ENCODE measurements at places on chromosomes 5 and 9.

DNA sequence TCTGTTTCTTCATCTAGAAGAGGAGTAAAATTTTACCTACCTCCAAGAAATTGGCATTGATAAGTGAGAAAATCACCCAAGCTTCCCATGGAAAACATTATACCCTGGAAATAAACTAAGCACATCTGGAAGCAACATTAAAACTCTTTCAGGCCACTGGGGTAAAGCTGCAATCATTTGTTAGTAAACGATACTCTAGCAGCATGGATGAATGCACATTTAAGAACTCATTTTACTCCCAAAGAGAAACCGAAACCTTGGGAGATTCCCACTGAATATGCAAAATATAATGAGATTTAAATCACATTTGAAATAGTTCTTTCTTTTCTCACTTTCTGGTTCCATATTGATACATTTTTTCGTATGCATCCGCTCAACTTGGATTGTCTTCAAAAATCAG lies 467.5 kb downstream of the EFNA5 start:
- no peak for DNase-seq

DNA sequence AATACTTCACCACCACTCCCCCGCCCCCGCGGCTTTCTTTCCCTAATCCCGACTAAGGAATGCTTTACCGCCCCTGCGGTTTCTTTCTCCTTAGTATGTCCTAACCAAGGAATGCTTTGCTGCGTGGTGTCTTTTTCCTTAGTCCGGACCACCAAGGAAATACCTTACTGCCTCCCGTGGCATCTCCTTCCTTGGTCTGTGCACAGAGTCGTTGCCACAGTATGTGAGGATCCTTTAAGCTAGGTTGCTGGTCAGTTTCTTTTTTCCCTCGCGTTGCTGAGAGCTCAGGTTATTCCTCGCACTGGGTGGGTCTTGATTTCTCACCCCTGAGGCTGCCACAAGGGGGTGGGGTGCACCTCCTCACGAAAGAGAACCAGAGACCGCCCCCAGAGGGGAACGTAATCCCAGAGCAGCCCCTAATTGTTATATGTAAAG lies 309.4 kb downstream of the NR3C1 start:
- DNase-seq: no peak

GRCh38 chr9:91586282-91586681 lies 162.7 kb upstream of the NFIL3 start:
- DNase-seq: no peak

GRCh38 chr9:126150411-126151030 lies 176.1 kb upstream of the MVB12B start:
- DNase-seq: no peak

GRCh38 chr5:126354858-126355731 lies 68.1 kb upstream of the GRAMD2B start:
- no peak for DNase-seq

- no peak for DNase-seq
Observed at GRCh38 chr9:90459321-90459720, 183.3 kb downstream of the DIRAS2 start.

GRCh38 chr9:137454145-137454596 lies 5.0 kb downstream of the NSMF start:
- DNase-seq: no peak

- DNase-seq: no peak
Observed at GRCh38 chr5:33936004-33936380, 194 bp upstream of the RXFP3 start.

DNA sequence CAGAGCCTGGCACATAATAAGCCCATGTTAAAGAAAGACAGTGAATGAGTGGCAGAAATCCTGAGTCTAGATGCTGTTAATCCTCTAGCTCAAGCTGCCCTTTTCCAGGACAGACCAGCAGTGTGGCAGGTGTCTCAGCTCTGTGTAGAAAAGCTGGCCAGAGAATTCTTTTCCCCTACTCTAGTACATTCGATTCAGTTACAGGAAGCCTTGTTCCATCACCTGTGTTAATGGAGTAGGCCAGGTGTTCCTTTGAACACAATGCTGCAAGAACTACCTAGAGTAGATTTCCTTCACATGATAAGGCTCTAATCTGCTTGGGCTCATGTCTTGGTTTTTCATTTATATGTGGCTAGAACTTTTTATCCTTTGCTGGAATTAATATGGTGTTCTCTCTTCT lies 52.5 kb downstream of the NUP214 start:
- no peak for DNase-seq

DNA sequence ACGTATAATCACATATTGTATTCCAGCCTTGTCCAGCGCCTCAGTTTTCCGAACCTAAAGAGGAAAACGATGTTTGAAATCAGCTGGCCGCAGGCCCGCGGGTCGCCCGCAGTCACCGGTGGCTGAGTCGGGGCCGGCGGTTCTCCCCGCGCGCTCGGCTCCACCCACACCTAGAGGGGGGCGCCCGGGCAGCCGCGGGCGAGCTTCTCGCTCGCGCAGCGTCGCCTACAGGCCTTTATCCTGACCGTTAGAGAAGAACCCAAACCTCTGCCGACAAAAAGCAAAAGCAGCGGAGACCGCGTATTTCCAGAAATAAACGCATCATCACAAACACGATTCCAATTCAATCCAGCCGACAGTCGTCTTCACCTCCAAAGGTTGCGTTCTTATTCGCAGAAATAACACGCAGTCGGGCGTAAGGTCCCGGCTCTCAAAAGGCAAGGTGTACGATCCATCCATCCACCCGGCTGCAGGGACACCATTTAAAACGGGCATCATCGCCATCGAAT lies 725 bp upstream of the NIPBL start:
- no peak for DNase-seq

GRCh38 chr5:53956196-53956595 lies 354.2 kb downstream of the ARL15 start:
- DNase-seq: no peak

GRCh38 chr5:40260361-40260760 lies 419.4 kb upstream of the PTGER4 start:
- no peak for DNase-seq

GRCh38 chr9:109248133-109248581 lies 72.7 kb downstream of the EPB41L4B start:
- no peak for DNase-seq

DNA sequence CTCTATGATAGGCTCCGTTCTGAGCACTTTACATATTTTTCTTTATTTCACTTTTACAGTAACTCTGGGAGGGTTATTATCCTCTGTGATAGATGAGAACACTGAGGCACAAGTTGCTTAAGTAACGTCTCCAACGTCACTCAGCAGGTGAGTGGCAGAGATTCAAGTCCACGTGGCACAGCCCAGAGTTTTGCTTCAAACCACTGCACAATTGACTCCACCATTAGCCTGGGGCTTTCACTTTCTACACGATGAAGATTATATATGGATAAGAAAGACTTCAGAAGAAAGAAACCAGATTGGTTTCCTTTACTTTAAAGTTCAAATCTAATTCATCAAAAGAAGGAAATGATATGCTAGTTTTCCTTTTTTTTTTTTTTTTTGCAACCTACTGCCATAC lies 245.9 kb downstream of the SYK start:
- DNase-seq: no peak

GRCh38 chr5:150644058-150644457 lies 3.6 kb downstream of the SYNPO start:
- DNase-seq: no peak

- DNase-seq: peak; percentile 2
Observed at GRCh38 chr9:110320651-110321445, 16.8 kb downstream of the TXNDC8 start.

DNA sequence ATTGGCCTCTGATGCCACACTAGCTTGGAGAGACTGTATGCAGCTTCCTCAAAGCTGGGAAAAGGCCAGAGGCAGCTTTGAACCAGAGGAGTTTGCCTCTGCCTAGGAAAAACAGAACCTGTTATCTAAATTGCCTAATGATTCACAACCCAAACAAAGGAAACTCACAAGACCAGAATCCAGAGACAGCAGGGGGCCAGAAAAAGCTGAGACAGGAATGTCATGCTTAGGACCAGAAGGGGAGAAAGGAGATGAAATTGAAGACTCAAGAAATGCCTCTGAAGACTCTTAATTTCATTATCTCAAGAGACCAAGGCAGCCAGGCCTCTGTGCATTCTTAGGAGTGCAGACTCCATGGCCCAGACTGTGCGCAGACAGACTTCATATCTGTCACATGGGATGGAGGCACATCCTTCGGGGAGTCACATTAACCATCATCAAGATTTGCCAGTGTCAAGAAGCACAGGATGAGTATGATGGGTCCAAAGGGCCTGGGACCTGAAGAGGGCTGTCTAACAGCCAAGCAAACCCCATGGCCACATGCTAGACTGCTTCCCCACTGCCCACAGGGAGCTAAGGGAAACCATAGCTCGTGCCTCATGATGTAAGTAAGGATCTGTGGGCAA lies 57.3 kb downstream of the ARSB start:
- DNase-seq: no peak

DNA sequence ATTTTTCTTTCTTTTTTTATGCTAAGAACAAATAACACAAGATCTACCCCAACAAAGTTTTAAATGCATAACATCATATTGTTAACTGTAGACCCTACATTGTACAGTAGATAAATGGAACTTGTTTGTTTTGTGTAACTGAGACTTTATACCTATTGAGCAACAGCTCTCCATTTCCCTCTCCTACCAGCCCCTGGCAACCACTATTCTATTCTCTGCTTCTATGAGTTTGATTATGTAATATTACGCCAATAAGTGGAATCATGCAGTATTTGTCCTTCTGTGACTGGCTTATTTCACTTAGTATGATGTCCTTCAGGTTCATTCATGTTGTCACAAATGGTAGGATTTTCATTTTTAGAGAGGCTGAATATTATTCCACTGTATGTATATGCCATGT lies 308.2 kb upstream of the PRR16 start:
- DNase-seq: no peak

DNA sequence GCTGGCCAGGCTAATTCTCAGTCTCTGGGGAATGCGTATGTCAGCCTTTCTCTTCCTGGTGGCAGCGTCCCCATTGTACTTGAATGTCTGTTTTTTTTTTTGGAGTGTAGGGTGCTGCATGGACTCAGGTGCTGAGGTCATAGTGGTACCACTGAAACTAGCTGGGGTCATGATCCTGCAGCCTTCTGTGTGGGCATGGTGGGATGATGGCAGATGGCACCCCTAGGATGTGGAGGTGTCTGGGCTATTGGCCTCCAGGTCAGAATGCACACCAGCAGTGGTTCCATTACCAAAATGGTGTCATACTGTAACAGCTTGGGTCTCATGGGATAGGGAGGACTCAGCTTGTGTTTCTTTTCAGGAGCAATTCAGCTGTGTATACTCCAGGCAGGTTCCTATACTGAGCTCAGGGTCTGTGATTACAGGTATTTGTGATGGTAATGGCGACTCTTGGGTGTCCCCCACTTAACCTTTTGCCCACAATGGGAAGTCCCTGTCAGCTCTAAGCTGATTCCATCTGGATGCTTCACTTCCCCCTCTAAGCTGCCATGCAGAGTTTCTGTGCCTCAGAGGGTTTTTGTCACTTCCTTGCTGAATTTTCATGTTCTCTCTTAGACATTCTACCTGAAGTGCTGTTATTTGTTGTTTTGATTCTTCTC lies 17.9 kb downstream of the HSD17B4 start:
- no peak for DNase-seq

DNA sequence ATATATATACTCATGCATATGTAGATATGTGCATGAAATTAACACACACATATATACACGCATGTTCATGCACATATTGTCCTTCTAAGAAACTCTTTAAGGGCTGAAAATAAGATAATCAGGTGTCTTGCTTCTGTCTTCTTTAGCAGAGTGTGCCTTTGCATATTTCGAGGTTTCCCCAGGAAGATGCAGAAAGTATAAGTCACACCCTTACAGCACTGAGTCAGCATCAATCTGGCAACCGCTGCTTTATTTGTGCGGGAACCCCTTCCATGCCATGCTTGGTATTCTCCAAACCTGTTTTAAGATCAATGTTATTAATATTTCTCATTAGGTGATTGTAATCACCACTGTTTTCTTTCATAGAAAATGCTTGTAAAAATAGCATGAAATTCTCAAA lies 557.9 kb downstream of the CAAP1 start:
- no peak for DNase-seq

DNA sequence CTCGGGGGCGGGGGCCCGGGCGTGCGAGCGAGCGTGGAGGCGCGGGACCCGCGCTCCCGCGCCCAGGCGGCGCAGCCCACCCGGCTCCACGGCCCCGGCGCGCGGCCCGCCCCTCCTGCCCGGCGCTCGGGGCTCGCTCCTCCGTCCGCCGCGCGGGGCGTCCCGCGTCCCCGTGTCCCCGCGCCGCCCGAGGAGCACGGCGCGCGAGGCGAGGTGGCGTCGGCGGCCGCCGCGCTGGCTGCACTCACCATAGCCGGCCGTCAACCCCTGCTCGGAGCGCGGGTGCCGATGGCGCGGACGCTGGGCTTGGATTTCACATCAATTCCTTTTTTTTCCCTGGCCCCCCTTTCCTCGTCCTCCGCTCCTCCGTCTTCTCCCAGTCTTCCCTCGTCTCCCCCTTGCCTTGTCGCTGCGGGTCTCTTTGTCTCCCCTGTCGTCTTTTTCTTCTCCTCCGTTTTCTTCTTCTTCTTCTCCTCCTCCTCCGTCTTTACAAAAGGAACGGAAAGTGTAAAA lies 494 bp downstream of the PTCH1 start:
- no peak for DNase-seq

DNA sequence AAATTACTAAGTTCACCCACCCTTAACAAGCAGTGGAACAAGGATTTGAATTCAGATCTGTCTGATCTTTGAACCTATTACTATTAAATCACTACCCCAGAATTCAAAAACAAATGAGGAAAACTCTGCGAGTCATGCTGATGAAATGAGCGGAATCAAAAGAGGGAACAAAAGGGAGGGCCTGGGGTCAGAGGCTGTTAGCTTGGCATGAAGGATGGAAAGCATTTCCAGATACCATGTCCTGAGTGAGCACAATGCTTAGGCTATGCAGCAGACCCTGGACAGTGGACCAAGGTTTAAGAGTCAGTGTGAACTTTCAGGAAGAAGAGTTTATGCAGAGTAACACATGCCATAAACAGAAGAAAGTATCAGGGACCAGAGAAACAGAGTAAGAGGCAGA lies 30.5 kb downstream of the GRIA1 start:
- DNase-seq: no peak

GRCh38 chr5:149273237-149273636 lies 1.6 kb downstream of the AFAP1L1 start:
- DNase-seq: no peak

DNA sequence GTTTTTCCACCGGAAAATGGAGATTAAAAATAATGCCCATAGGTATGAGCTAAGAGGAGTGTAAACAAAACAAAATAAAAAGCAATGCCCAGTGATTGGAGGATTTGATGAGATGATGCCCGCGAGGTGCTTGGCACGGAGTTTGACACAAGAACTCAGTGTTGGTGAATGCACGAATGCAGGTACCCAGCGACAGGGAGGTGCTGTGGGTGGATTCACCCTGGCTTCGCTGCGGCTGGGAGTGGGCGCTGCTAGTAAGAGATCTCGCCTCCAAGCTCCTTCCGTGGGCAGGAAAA lies 526 bp upstream of the STXBP1 start:
- DNase-seq: no peak

DNA sequence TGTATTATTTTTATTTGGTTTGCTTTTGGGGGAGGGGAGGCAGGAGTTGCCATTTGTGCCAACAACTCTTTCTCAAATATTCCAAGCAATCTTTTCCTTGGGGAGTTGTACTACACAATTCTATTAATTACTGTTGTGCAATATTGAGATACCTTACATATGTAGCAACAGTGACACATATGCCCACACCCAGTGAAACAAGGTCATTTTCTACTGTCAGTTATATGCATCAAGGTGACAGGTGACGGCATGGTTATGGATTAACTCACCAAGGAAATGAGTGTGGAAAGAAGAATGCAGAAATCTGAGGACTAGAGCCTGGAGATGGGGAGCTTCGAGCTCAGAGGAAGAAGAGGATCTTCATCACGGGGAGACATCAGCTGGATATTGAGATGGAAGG lies 17.9 kb upstream of the MSMP start:
- DNase-seq: no peak

GRCh38 chr5:61256474-61256873 lies 75.6 kb upstream of the ZSWIM6 start:
- no peak for DNase-seq

Data from AG09309 (cell line).